ENCODE measurements at places on chromosomes 2 and 18. TPM values are rescaled to one million over a fixed set of nuclear protein-coding genes. Genes with fewer than 3 reads are reported as not detected.

DNA sequence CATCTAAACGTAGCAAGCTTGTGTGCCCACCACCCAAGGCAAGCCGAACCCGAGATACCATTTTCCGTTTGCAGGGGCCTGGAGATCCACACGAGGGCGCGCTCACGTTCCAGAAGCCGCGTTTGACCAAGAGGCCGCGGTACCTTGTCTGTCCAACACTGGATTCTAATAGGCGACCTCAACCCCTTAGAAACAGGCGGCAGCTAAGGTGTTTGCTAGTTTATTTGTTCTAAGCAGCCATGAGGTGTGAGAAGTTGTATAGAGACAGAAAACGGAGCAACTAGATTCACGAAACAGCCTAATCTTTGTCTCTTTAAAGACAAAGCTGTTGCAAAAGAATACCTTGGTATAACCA is 4.2 kb downstream of the HOXD11 start:
- peak; percentile 46 for DNase-seq

DNA sequence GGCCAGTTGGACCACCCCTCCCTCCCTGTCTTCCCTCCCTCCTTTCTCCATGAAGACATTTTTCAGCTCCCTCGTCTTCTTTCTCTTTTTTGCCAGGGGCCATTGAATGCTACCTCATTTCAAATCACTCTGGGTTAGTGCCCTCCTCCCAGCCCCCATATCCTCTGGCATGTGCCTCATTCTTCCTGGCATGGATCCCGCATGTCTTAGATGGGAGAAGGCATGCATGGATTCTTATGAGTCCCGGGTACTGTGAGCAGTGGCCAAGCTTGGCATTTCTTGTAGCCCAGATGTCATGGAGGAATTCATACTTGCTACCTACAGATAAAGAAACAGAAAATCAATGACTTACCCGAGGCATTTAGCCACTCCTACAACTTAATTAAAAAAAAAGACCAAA is 9.0 kb upstream of the HAAO start:
- DNase-seq: no peak

DNA sequence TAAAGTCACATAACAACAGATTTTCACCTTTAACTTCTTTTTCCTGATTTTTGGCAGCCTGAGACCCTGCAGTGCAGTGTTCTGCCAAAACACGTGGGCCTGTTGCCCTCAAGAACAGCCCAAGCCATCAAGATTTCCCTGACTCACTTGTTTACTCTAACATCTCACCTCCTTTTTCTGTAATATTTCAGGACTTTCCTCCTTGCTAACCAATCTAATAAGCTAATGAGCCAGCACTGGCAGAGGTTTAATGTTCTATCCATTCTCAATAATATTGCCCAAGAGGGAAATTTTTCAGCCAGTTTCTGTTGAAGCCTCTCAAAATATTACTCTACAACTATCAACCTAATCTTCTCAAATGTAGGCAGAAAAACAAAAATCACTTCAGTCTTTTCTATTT is 635.2 kb downstream of the DPP10 start:
- DNase-seq: no peak

- no peak for DNase-seq
Observed at GRCh38 chr18:30376515-30376914, 666.0 kb downstream of the DSC3 start.

GRCh38 chr2:22894761-22895160 is 490.2 kb upstream of the KLHL29 start:
- no peak for DNase-seq

DNA sequence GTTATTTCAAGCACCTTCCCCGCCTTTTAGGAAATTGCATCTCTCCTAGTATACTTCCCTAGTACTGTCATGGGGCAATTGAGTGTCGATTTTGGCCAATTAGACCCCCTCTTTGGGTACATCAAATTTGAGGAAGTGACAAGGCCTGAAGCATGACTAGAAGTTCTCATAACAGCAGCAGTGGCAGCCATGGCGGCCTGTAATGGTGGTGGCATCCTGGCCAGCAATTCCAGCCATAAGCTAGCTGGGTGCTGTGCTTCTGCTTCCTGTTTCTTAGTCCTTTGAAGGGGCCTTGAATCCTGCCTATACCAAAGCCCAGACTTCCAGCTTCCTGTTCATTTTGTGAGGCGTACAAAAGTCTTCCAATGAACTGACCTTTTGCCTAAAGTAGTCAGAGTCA is 523.1 kb downstream of the PLCL1 start:
- DNase-seq: no peak

The PDCD1 gene
- not detected for total RNA-seq

The CYP27A1 gene
- 92.4 TPM for total RNA-seq

DNA sequence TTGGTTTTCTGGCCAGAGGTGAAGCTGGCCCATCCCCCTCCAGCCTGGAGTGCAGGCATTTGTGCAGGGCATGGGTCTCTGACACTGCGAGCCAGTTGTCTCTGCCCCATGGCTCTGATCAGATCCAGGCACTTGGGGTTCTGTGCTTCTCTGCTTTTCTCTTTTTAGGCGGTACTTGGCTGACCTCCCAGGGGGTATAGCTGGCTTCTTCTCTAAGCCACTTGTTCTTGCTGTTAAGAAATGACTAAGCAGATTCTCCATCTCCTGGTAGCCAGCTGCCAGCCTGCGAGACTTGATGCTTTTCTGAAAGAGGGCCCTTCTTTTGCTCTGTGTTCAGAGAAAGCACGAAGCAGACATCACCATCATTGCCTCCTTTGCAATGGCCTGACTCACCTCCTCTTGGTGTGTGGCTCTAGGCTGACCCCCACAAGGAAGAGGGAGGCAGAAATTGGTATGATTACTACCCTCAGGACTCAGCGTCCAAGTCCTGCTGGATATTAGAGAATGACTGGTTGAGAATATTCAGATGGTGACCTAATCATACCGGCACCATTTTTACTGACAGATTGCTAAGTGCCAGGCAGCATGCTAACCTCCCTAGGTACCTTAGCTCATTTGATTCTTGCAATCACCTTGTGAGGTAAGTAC is 32.7 kb downstream of the TNP1 start:
- DNase-seq: no peak

- no peak for DNase-seq
Observed at GRCh38 chr2:112491946-112492345, 10.0 kb downstream of the TTL start.

The ECEL1 gene
- total RNA-seq: 1.8 TPM

Data from tibial nerve (tissue), 4 donors.